ENCODE measurements at places on chromosomes 4 and X.

- DNase-seq = no peak
Measured at GRCh38 chr4:4271912-4272311, 18.0 kb downstream of the LYAR start.

DNA sequence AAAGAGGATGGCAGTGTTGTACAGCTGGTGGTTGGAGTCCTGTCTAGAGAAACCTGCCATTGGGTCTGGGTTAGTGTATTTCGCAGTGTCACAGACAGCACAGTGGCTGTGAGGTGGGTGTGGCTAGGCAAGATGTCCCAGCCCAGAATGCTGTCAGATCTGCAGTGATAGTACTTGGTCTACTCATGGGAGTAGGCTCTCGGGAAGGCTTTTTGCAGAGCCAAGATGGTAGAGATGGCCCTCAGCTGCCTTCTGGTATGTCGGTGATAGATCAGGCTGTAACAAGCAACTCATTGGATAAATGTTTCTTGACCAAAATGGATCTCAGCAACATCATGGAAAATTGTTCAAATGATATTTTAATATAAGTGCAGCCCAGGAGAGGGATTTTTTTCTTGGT is 84.3 kb upstream of the WDR1 start:
- no peak for DNase-seq

DNA sequence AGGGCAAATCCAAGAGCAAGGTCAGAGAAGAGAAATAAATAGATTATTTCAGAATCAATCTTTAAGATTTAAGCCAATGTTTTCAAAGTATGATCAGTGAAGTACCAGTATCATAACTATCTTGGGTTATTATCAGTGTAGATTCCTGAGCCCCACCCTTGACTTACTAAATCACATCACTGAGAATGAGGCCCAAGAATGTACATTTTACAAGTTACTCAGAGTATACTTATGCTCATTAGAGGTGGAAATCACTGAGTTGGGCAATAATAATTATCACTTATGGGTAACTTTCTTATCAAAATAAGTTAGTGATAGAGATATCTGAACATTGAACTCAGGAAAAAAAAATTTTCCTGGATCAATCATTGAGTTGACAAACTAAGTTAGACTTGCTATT is 121.6 kb upstream of the NOCT start:
- DNase-seq = no peak

DNA sequence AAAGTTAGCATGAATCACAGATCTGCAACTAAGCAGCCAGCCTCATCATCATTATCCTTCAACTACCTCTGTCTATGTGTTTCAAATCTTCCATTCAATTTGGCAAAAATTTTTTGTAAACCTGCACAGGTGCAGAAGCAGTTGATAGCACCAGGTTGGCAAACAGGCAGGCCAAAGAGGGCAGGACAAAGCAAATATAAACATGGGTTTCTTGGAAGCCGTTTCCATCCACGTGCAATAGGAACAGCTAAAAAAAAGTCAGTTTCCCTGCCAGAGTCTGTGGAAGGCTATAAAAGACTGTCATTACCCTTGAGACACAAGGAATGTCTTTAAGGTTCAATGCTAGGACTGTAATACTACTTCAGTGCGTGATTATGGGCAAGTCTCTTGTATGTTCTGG is 253.2 kb downstream of the PDHA2 start:
- no peak for DNase-seq

DNA sequence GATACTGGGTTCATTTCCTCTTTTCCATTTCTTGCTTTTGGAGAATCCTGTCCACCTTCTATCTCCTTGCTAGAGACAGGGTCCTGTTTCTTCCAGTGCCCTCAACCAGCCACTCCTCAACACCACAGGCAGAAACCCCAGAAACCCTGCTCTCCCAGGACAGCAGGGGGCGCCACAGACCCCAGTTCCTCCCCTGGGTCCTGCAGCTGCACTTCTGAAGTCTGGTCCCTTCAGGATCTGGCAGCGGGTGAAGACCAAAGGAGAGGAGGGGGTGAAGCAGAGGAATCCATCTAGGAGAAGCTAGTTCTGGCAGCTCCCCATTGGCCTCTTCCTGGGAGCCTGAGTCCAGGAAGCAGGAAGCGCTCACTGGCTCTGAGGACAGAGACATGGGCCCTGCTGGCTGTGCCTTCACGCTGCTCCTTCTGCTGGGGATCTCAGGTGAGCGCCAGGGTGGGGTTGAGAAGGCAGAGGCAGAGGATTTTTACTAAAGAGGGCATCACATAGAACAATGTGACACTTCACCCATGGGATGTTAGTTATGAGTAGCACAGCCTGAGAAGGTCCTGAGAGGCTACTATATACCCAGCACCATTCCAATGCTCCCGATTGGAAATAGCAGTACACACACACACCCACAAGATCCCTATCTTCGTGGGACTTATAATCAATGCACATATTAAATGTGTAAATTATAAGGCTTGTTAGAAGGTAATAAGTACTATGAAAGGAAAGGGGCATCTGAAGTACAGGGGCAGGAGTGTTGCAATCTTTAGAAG is at the start of gene PRSS48:
PRSS48 (plus strand) TSS at position 375 of the 776 bp plus-strand sequence; CDS start at position 387, 12 bp downstream.
- DNase-seq = peak; percentile 1

GRCh38 chrX:54721424-54721823 is 76.6 kb downstream of the ITIH6 start:
- DNase-seq = no peak

DNA sequence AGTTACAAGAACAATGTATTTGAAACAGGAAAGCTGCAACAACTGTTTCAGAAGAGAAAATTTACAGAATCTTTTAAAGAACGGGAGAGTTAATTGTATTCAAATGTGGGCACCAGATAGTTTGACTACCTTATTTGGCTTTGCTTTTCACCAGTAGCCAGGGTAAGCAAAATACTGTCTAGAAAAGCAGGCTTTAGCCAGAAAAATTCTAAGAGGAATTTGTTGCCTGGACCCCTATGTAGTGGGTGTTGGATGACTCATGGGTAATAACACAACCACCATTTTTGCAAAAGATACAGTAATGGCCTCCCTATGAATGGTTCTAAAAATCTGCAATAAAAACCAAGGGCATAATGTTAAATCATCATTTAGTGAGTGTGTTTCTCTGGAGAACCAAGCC is 233.4 kb upstream of the ANXA3 start:
- DNase-seq = no peak

All from stimulated activated CD8-positive, alpha-beta memory T cell treated with anti-CD3 and anti-CD28 coated beads, Interleukin-7, amount 100 ng/mL, for 1 hour (primary cell).